OCI-M1 (cell line): ENCODE measurements at places on chromosomes 12 and 14.
A peak's percentile ranks its signal among the peaks of the same experiment; 100 is the strongest.

DNA sequence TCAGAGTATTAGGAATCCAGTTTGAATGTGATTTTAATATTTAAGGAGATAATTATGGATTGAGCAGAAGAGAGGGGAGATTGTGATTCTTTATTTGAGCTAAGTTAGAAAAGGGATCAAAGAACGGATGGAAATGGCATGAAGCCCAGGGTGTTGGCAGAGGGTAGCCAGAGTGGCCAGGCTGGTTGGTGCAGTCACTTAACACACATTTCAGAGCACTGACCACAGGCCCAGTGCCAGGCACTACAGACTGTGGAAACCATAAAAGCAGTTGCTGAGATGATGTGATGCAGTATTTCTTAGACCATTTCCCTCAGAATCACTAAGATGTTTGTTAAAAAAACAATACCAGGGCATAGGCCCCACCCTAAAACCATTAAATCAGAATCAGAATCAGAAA lies 167.7 kb upstream of the AMIGO2 start:
- DNase-seq = no peak

- no peak for DNase-seq
Measured at GRCh38 chr12:121930862-121931261, 12.5 kb downstream of the CFAP251 start.

- no peak for DNase-seq
Measured at GRCh38 chr14:59543873-59544272, 32.7 kb downstream of the CCDC175 start.

- DNase-seq = no peak
Measured at GRCh38 chr12:113292547-113292946, 42.4 kb downstream of the SLC8B1 start.

DNA sequence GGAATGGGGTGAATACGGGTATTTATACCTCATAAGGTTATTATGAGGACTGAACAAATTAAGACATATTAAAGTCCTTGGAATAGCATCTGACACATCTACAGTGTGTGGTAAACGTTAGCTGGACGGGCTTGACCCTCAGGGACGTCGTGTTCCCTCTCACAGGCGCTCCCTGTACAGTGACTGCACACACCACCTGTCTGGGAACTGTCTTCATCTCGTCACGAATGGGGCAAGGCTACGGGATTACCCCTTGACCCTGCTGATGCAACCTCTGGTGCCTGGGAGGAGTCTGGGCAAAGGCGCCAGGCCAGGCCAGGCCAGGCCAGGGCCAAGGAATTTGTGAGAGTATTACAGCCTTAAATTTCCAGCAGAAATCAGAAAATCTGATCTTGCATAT lies 191.1 kb downstream of the CALM1 start:
- no peak for DNase-seq

DNA sequence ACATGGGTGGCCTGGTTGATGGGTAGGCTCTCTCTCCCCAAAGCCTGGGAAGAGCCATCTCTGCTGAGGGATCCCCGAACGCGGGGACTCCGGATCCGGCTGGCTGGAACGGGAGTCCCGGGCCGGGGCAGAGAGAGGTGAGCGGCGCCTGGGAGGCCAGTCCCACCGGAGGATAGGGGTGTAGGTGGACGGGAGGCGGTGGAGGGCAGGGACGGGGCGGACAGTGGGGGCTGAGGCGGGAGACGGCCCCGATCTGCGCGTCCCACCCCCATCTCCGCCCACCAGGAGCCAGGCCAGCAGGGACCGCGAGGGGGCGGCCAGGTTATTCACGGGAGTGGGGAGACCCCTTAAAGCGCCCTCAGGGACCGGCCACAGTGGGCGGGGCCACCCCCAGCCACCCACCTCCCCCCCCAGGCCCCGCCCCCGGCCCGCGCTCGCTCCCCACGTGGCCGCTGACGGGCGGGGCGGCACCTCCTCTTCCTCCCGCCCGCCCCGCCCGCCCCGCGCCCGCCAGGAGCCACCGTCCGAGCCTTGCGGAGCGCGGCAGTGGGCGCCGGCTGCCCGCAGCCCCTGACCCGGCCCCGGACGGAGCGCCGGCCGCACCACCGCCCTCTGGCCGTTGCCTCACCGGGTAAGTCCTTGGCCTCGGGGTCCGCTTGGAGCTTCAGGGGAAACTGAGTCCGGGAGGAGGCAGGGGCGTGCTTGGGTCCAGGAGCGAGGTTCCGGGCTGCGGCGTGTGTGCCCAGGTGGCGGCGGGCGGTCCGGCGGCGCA lies at the start of gene INF2:
Gene INF2, plus strand, starts transcription at position 510 of the 772 bp plus-strand sequence. CDS start 11,748 bp downstream, outside the sequence.
- peak; percentile 30 for DNase-seq

GRCh38 chr12:95073698-95074520 lies 491 bp upstream of the NR2C1 start:
- DNase-seq = no peak

GRCh38 chr14:95541346-95541745 lies 6.5 kb downstream of the GLRX5 start:
- no peak for DNase-seq

DNA sequence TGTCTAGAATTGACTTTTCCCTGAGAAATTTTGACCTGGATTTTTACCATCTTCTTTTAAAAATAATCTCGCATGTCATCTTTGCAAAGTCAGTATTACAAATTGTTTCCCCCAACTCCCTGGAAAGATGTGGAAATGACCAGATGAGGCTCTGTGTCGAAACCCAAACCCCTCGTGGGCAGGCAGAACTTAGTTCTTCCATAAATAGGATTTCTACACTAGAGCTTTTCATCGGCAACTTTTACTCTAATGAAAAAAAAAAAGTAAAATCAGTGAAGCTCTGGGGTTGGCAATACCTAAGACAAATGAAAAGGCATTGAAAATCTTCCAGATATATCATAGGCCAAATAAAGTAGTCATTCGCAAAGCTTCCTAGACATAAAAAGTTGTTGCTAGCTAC lies 17.0 kb downstream of the SSPN start:
- no peak for DNase-seq

- no peak for DNase-seq
Measured at GRCh38 chr14:22814941-22815713, at the start of gene SLC7A7. SLC7A7 (minus strand) TSS chr14:22815435; CDS start chr14:22813398, 2,037 bp downstream.

GRCh38 chr12:116323406-116324386 lies 46.2 kb upstream of the MED13L start:
- no peak for DNase-seq

GRCh38 chr14:35341454-35341750 lies 49.2 kb downstream of the PSMA6 start:
- no peak for DNase-seq

- DNase-seq = peak; percentile 41
Measured at GRCh38 chr14:56324856-56325699, 206.9 kb downstream of the PELI2 start.

GRCh38 chr14:74980731-74981461 lies 21.8 kb upstream of the EIF2B2 start:
- DNase-seq = no peak

DNA sequence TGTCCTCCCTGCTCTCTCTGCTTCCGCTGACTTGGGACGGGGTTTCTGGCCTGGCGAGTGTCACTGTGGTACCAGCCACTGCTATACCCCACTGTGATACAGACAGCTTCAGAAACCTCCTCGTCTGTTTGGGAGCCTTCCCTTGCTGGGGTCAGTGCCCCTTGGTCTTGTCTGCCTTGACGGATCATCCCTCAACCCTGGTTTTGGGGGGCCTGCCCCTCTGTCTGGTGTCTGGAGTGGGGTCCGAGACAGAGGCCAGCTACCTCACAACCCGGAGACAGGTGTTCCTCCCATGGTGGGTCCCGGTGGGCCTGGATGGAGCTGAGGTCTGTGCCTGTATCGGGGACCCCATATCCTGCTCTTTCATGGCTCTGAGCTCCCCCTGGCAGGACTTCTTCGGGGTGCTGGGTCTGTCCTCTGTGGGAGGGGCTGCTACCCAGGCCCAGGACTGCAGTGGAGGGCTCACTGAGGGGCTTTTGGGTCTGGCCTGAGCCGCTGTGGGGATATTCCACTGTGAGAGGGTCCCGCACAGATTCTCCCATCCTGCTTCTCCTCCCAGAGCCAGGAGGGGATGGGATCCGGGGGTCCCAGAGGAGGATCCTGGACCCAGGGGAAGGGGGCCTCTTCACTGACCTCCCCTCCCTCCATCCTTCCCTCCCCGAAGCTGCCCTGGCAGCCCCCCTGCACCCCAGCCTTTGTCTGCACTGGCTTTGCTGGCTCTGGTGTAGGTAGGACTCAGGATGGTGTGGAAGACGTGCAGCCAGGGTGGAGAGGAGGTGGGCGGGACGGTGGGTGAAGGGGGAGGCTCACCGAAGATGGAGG lies 365.5 kb downstream of the TMEM121 start:
- no peak for DNase-seq

DNA sequence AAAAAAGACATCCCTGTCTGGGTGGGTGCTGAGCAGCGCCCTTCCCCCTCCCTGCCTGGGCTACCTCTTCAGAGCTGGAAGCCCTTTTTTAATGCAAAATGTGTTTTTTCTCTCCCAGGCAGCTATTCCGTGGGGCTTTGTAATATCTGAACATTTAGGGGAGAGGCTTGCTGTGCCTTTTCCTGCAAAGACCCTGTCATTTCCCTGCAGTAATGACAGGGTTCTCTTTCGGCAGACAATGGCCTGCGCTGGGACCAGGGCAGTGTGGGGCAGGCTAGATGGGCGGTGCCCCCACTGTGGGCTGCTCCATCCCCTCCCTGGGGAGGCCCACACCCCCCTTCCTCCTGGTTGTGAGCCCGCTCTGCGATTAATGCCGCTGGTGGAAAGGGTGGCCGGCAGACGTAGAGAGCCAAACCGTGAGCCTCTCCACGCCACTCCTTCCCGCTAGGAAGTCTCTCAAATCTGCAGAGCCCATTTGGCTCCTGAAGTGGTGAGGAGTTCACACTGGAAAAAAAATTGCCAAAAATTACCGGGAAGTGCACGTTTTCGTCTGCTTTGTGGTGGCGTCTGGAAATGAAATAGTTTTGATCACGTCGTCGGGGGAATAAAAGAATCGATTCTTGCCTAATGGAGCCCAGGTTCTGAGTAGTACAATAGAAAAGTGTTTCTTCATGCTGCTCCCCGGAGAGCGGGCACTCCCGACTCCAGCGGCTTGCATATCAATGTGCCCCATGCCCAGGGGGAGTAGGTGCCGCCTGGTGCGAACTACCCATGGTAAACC lies 31.5 kb downstream of the KIF26A start:
- no peak for DNase-seq

DNA sequence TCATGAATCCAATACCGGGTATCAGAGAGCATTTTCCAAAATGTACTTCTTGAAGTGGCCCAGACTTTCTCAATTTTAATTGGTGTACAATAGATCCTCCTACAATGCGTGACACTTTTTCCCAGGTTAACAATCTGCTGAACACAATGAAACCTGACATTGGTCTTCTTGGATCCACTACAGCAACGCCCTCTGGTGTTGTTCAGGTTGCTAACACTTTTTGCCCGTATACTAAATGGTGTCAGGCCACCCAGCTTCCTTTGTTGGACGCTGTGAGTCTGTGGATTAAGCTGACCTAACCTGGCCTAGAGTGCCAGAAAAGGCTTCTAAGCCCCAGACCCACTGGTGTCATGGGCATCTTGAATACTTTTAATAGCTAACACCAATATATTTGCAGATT lies 89.2 kb downstream of the KCNK10 start:
- DNase-seq = peak; percentile 31

GRCh38 chr12:76927170-76927784 lies 48.5 kb upstream of the CSRP2 start:
- peak; percentile 76 for DNase-seq

DNA sequence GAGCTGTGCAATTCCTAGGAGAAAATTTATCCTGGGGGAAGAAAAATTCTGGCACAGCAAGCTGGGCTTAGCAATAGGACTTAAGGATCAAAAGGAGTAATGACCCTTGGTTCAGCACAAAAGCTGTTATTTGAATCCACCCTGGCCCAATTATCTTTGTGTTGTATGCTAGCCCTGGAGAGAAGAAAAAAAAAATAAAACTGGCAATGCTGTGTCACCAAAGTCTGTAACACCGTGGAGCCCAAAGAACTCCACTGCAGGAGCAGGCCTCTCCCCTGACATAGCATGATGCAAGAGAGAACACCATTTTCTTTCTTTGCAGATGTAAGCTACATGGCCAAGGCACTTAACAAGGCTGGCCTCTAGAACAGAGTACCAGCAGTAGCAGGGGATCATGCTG lies 63.0 kb upstream of the ARHGAP5 start:
- no peak for DNase-seq

GRCh38 chr12:11678781-11679180 lies 29.3 kb downstream of the ETV6 start:
- no peak for DNase-seq

- DNase-seq = no peak
Measured at GRCh38 chr12:51705450-51705849, 114.4 kb downstream of the SCN8A start.

DNA sequence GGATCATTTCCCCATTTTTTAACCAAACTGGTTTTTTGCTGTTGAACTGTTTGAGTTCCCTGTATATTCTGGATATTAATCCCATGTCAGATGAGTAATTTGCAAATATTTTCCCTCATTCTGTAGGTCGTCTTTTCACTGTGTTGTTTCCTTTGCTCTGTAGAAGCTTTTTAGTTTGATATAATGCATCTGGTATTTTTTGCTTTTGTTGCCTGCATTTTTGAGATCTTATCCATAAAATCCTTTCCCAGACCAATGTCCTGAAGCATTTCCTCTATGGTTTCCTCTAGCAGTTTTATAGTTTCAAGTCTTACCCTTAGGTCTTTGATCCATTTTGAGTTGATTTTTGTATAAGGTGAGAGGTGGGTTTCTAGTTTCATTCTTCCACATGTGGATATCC lies 71.3 kb downstream of the LRP6 start:
- DNase-seq = no peak

GRCh38 chr14:96121660-96122395 lies 82.7 kb downstream of the C14orf132 start:
- no peak for DNase-seq

GRCh38 chr14:36438883-36439282 lies 81.1 kb downstream of the NKX2-1 start:
- DNase-seq = no peak
